Endothelial cell of umbilical vein (primary cell): ENCODE measurements at places on chromosomes 4 and X. TPM values are rescaled to one million over a fixed set of nuclear protein-coding genes. Genes with fewer than 3 reads are reported as not detected.

NDP gene
- 0.60 TPM in 1 of 2 replicates, not detected in the other for total RNA-seq

SYN1 gene
- not detected in 2 replicates for total RNA-seq

TENM3 gene
- 6.2 and 7.8 TPM in 2 replicates for total RNA-seq

CT45A2 gene
- total RNA-seq = not detected in 2 replicates

ANXA10 gene
- total RNA-seq = not detected in 2 replicates

COL25A1 gene
- total RNA-seq = 3.5 and 3.9 TPM in 2 replicates

FRMD7 gene
- total RNA-seq = not detected in 2 replicates

SMR3B gene
- not detected in 2 replicates for total RNA-seq

DLG3 gene
- 2.4 and 3.2 TPM in 2 replicates for total RNA-seq

MAGEC1 gene
- total RNA-seq = not detected in 2 replicates

FAAH2 gene
- total RNA-seq = 0.15 and 0.28 TPM in 2 replicates

CDKL2 gene
- total RNA-seq = 0.55 and 0.99 TPM in 2 replicates

FGB gene
- not detected in 2 replicates for total RNA-seq

SULT1B1 gene
- total RNA-seq = 59.5 and 68.2 TPM in 2 replicates

PABPC1L2B gene
- not detected in 2 replicates for total RNA-seq

RGS12 gene
- total RNA-seq = 75.4 and 78.0 TPM in 2 replicates

ZNF630 gene
- 1.5 and 1.6 TPM in 2 replicates for total RNA-seq

NDNF gene
- not detected in 2 replicates for total RNA-seq

ASMT gene
- total RNA-seq = not detected in 2 replicates

MAGEA11 gene
- total RNA-seq = not detected in 2 replicates

CCKAR gene
- not detected in 2 replicates for total RNA-seq
